ENCODE measurements at places on chromosomes 4 and X. TPM values are rescaled to one million over a fixed set of nuclear protein-coding genes. Genes with fewer than 3 reads are reported as not detected.

DNA sequence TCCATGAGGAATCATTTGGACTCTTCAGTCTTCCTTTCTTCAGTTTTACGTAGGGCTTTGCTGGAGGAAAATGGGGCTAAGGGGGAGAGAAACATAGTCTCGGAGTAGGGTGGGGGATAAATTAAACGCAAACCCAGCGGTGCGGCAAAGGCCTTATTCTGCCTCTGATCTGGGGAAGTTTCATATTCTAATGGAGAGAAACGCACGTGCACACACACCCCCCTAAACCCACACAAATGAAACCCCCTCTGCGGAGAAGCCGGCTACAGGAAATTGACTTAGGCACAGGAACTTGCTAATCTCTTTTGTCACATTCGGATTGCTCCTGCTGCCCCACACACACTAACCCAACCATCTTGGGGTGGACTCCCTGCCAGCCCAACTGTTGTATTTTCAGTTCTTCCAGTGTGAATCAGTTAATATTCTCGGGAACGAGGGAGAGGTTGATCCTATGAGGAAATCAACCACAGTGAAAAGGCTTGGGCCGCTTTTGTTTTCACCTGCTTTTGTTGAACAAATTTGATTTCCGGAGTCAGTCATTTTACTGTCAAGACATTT lies at the start of gene RHOH:
Gene RHOH, plus strand, starts transcription at position 308 of the 558 bp plus-strand sequence. CDS start 46,356 bp downstream, outside the sequence.
- no peak for DNase-seq

DNA sequence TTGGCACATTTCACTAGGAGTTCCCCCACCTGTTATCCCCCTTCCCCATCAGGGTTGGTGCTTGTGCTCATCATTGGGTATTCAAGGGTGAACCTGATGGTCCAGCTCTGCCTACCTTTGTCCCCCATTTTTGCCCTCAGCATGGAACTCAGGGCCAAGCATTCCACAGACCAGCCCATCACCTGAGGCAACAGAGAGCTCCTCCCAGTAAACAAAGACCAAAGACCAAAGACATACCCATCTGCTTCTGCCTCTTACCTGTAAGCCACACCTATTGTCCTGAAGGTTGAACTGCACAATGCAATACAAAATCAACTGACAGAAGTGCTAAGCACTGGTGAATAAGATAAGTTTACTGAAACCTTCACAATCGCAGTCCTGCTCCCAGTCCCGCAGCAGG lies 237.5 kb downstream of the PAPSS1 start:
- no peak for DNase-seq

GRCh38 chr4:165398570-165398969 lies 19.8 kb downstream of the CPE start:
- DNase-seq, result peak; percentile 21

DNA sequence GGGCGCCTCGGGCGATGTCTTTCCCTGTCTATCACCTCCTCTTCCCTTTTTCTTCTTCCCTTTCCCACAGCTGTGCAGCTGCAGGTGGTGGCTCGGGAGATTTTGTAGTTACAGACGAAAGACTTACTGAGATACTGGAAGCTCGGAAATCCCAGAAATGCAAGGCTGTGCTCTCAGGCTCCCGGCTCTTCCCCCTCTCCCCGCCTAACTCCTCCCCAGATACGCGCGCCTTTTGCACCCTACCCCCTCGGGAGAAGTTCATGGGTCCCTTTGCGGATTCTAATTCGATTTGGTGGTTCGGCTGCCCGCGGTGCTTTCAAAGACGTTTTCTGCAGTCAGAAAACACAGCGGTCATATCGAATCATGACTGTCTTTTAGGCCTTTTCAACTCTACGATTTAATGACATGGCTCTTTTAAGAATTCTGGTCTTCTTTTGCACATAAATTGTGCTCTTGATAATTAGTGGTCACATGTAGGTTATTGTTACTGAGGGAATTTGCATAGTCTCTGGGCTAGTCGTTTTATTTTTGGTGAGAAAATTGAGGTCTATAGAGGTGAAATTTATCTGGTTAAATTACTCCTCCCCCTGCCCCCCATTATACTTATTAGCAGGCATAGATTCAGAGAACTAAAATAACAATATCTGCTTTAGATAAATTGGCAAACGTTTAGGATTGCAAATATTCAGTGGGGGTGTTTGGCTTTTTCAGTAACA lies 1.6 kb downstream of the SEPTIN11 start:
- DNase-seq, result no peak

DNA sequence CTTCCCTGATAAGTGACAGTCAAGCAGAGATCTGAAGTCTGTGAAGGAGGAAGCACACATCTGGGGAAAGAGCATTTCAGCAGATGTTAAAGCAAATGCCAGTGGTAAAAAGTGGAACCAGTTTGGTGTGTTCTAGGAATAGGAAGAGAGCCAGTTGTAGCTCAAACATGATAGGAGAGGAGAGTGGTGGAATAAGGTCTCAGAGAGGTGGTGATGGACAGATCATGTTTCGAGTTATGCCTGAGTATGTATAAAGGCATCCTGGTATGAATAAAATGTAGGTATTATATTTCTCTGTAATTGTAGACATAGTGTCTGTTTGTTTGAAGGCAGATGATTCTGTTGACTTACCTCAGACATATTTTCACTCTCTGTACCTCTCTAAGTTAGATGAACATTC lies 89.1 kb downstream of the LARP7 start:
- no peak for DNase-seq

DNA sequence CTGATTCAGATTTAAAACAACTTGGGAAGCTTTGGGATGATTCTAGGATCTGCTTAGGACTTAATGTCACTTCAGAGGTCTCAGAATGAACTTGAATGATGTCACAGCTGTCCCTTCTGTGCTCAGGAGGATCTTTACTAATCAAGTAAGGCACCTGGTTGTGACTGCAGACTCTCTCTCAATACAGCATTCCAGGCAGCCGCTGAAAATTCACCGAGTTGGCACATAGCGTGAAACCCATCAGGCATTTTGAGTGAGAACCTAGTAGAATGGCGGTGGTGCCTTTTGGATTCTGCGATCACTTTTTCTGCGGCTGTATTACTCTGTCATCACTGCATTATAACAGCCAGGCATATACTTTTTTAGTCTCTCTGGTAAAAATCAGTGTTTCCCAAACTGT lies 16.5 kb downstream of the SNX25 start:
- DNase-seq, result no peak

DNA sequence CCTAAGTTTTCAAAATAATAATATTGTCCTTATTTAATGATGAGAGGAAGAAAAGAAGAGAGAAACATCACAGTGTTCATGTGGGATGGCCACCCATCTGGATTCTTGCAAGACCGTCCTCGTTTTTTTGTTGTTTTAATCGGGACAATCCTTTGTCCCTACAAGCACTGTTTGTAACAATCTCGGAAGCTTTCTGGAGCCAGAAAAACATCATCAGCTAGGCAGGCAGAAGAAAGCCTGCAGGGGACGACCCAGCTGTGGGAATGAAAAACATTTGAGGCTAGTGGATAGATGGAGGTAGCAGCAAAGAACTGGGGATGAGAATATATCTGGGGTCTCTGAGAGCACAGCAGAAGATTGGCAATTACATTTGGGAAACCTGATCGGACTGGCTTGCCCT lies 105.6 kb downstream of the DKK2 start:
- DNase-seq, result no peak

DNA sequence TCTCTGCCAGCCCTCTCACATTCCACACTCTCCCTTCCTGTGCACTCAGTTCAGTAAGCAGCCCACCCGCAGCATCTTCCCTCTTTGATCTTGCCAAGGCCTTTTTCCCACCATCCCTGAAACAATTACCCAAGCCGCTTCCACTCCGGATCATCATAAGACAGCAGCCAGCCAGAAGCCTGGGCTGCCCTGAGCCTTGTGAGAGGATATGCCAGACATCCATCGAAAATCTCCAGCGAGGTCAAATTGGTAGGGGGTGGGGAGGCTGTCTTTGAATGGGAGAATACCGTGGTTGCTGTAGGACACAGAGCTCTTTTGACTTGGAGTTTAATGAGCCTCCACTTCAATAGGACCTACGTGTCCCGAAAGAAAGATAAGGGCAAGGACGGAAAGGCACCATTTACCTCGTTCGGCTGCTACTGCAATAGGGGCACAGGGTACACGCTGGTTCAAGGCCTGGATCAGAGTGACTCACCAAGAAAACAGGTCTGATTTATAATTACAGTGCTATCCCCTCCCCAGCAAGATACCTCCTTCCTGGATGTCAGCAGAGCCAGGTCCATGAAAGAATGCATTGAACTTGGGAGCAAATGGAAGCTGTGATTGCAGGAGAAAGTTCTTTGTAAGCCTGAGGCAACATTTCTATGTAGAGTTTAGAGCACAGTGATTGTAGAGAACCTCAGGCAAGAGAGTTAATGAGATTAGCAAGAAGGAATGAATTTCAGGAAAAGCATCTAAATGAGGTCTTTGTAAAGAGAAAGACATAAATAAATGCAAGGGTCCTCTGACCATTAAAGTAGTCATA lies 39.5 kb downstream of the AMOT start:
- DNase-seq, result no peak

GRCh38 chr4:89420507-89420906 lies 112.9 kb upstream of the GPRIN3 start:
- DNase-seq, result no peak

DNA sequence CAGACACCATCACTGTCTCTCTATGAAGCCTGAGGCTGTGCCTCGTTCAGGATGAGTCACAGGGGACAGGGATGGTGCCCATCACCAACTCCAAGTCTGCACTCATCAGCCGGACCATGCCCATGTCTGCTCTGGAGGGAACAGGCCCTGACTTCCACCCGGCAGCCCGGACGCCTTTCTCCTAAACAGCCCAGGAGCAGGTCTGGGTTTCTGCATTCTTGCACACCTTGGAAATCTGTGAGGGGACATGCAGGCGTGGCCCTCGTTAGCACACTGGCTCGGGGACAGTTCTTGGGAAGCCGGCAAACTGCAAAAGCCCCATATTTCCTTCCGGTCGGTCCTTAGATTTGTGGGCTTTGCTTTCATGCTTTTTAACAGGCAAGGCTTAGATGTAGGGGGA lies 67.9 kb upstream of the AFAP1 start:
- no peak for DNase-seq

The VCX3A gene
- total RNA-seq, result not detected

The PPBP gene
- total RNA-seq, result not detected

The IDH3G gene
- total RNA-seq, result 63.0 TPM

The NDNF gene
- total RNA-seq, result 2.0 TPM

The NSG1 gene
- total RNA-seq, result 3.0 TPM

The KIT gene
- total RNA-seq, result not detected

The SRPX2 gene
- 11.2 TPM for total RNA-seq

The F8A3 gene
- 5.3 TPM for total RNA-seq
